ENCODE measurements at places on chromosomes 5 and 9.

DNA sequence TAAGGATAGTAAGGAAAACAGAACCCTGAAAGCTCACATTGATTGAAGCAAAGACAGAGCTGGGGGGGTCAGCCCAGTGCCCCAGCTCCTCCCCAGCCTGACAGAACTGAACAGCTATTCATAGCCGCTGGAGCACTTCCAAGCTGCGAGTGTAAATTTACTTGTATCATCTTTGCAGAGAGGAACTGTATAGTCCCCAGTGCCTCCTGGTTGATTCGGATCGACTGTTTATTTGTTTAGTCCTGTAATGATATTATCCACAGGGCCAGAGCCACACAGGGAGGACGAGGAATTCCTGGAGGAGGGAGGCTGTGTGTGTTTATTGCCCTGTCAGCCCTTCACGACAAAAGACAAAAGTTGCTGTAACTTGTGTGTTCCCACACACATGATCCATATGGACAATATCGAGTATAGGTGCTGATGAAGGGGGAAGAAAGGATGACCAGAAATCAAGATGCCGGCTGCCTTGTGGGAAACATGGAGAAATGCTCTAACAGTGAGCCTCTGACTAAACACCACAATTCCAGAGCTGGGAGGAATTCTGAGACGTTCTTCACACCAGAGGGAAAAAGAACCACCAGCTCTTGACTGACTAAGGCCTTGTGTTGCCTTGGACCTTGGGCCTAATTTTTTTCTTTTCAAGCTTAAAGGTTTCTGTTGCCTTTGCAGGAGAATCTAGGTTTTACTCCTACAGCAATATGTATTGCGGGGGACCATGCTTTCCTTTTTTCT, 31.1 kb downstream of the FOXD1 start:
- no peak for DNase-seq

DNA sequence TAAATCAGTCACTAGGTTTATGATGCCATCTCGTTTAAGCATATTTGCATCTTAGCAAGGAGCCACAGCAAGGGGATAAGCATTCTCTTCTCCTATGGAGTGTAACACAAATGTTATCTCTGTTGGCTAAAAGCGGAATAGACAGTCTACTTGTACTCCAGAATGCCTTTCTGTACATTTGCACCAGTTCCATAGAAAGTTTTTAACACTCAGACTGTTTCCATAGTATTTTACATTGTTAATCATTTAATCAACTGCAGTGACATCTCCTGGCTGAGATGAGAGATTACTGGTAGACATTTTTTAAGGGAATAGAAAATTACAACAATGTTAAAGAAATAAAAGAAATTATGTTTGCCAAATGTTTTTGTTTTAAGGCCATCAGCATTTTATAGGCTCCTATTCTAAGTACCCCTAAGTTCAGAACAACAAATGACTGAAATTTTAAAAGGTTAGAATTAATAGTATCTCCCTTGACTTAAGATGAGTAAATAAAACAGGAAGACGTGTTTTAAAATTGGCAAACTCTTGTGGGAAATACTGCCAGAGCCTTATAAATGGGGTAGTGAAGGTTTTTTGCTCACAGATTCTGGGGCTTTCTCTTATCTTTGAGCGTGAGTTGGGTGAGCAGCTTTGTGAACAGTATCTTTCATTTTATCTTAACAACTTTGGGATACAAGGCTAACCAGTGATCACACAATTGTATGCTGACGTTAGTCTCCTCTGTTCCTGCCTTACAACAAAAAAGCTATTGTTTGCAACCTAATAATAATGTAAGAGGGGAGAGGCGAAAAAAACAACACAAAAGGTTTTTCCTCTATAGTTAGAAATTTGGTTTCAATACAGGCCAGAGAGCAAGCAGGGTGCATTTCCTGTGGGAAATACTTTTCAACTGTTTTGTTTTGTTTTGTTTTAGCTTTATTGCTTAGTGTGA, 294.3 kb downstream of the FBXL7 start:
- no peak for DNase-seq

DNA sequence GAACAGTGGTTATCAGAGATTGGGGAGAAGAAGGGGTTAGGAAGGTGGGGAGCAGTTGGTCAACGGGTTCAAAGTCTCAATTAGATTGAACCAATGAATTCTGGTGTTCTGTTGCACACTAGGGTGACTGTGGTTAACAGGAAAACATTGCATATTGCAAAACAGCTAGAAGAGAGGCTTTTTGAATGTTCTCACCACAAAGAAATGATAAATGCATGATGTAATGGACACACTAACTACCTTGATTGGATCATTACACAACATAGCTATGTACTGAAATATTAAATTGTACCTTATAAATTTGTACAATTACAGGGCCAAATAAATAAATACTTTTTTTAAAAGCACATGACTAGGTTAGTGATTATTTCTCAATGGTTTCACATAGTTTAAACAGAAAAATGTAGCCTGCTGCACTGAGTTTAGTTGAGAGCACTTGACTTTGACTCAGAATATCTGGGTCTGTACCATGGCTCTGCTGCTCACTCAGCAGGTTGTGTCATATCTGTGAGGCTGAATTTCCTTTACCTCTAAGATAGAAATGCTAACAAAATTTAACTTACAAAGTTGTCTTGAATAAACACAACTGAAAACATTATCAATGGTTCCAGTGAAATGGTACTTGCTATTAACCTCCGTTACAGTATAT, 30.4 kb downstream of the NUDT12 start:
- no peak for DNase-seq

GRCh38 chr5:150571836-150572235, 63.9 kb downstream of the NDST1 start:
- no peak for DNase-seq

- no peak for DNase-seq
These were observed 37.4 kb upstream of the TNFAIP8 start for GRCh38 chr5:119318256-119318894.

DNA sequence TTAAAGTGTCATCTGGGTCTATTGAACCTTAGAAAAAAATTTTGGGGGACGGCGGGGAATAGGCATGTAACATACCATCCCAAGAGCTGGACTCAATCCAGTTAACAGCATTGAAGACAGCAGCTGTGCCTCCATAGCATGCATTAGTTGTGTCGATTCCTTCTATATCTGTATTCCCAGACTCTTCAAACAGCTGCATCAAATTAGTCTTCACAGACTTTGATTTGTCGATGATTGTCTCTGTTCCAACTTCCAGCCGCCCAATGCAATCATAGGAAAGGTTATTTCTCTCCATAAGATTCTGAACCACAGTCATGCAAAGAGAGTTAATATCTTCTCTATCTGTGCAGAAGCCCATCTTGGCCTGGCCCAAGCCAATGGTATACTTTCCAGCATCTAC, 14.8 kb downstream of the HMGCS1 start:
- no peak for DNase-seq

DNA sequence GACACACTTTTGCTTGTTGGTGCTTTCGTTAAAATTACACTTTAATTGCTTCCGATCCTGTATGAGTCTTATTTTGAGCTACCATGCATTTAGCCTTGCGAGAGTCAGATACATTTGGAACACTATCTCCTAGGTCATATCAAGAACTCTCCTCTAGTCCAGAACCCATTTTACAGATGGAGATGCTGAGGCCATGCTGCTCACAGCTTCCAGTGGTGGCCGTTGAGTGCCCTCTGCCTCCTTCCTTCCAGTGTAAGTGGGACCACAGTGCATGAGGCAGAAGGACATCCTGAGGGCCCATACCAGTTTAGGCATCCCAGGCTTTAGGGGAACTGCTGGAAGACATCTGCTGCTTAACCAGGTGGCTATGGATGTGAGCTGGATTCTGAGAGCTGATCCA, 6.9 kb downstream of the CCNI2 start:
- no peak for DNase-seq

GRCh38 chr5:170573114-170573513, 69.3 kb downstream of the KCNIP1 start:
- no peak for DNase-seq

GRCh38 chr5:131944702-131945550, 537 bp downstream of the MEIKIN start:
- DNase-seq: no peak

DNA sequence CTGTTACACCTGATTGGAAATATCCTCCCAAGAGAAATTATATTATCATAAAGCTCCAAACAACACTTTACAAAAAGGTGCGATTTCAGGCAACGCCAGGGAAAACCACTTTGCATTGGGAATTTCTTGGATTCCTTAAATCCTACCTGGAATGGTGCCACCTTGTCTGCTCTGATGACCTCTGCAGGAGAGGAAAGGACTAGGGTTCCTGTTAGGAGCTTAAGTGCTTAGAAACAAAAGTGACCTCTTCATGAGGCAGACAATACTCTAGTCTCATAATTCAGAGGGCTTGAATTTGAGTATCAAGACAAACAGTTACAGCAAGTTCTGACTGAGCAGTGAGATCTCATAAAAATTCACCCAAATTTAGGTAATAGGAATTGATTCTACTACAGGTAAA, 33.9 kb upstream of the GLIS3 start:
- DNase-seq: no peak

DNA sequence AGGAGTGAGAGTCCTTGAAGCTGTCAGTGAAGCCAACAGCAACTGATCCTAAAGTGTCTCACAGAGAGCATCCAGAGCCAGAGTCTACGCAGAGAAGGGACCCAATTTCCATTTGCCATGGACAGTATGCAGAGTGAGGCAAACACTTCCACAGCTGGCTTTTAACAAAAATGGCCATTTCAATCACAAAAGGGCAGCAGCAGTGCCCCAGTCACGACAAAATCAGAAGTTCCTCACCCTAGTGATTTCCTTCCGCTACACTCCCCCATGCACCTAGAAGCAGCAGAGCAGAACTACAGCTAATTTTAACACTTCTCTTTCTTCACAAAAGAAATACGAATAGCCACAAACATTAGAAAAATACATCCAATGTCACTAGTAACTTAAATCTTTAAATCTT, 27.9 kb downstream of the FBXW11 start:
- DNase-seq: no peak

DNA sequence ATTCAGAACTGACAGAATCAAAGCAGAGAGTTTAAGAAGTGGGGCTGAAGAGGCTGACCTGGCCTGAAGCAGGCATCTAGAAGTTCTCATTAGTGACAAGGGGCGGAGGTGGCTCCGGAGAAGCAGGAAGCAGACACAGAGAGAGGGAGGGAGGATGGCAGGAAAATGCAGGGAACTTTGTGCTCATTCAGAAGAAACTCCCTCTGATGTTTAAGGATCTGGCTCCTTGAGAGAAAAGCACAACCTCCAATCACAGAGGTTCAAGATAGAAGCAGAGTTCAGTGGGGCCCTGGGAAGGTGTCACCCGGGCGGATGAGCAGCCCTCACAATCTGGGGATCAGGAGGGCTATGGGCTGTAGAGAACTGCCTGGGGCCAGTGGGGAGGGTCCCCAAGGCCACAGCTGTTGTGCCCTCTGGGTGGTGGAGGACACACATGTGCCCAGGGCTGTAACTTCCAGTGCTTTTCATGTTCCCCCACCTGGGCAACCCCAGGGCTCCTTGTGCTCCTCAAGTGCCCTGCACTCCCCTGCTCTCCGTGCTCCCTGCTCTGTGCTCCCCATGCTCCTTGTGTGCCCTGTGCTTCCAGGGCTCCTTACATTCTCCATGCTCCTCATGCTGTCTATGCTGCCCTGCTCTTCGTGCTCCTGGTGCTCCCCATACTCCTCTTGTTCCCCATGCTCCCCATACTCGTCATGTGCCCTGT, 51.4 kb downstream of the TRIP13 start:
- DNase-seq: no peak

DNA sequence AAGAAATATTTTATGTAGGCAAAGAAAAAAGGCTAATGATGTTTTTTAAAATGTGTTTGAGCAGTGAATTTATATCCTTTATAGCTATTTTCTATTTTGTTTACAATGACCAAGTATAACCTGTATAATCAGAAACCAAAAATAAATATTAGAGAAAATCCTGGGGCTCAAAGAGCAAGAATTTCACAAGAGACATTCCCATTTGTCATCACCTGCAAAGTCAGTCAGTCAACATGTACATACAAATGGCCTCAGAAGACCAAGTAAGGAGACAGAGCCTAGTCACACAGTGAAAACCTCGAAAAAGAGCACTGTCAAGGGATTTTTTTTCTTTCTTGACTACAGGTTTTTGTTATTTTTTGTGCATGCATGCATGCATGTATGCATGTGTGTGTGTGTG, 231.4 kb downstream of the GLIS3 start:
- DNase-seq: no peak

- DNase-seq: no peak
These were observed 932.5 kb upstream of the WWC1 start for GRCh38 chr5:167358868-167359492.

DNA sequence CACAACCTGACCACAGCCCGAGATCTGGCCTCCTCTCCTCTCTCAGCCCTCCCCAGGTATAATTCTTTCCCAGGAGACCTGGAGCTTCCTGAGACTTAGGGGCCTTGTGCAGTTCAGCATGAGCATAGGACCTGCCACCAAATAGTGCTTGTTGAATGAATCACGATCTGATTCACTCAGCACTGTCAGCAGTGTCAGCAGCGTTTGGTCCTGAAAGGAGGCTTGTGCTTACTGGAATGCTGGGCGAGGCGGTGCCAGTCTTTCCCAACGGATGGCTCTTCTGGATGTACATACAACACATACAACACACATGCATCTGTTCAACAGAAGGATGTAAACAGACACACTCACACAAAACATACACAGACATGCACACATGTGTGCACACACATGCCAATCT, 173.3 kb downstream of the COL23A1 start:
- no peak for DNase-seq

DNA sequence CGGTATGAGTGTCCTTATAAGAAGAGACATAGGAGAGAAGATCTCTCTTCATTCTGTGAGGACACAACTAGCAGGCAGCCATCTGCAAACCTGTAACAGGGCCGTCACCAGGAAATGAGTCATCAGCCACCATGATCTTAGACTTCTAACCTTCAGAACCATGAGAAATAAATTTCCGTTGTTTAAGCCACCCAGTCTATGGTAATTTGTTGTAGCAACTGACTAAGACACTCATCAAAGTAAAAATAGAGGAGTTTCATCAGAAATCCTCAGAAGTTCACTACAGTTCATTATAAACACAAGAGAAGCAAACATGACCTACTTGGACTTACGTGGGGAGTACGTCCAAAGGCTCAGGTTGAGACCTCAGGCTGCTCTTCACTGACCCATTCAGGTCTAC, 357.7 kb downstream of the SEMA5A start:
- DNase-seq: no peak

DNA sequence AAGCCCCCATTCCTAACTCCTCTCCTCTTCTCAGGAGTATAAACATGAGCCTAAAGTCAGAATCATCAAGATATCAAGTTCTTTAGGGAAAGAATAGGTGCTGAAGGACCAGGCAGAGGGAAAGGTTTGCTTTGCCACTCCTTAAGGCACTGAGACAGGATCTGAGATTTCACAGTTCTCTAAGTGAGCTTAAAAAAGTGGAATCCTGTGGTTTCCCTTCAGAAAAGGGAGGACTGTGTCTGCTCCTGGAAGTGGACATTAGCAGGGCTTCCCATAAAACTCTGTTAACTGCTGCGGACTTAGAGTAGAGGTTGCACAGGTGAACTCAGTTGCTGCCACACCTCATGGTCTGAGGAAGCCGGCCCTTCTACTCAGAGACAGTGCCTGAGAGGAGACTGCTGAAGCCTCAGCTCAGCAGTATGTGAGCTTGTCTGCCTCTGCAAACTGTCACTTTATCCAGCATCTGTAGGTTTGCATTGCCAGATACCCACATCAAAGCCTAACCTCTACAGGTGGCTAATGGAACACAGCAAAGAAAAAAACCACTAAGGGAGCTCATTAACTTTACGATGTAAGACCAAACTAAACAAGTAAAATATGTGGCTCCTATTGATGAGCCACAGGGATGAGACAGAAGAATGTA, 42.9 kb downstream of the RIC1 start:
- no peak for DNase-seq
